ENCODE measurements at places on chromosomes 5 and 9.

DNA sequence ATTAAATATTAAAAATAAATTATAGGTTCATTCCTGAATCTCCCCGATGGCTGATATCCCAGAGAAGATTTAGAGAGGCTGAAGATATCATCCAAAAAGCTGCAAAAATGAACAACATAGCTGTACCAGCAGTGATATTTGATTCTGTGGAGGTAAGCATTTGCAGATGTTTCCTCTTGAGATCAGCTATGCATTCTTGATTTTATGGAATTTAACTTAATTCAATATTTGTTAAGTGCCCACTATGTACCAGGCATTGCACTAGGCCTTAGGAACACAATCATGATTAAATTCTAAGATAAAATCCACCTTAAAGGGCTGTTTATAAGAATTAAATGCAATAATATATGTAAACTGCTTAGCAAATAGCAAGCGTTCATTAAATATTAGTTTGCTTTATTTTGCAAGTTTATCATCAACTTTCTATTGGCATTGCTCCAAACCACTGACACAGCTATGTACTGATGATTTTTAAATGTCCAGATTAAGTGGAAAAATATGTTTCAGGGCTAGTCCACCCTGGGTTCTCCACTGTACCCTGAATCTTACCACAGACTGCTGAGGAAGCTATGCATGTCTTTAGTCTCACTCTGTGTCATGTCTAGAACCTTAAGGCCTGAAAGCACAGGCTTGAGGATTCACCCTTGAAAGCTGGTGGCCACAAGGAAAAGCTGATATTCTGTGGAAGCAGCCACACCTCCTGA is 33.2 kb downstream of the SLC22A4 start:
- no peak for DNase-seq

DNA sequence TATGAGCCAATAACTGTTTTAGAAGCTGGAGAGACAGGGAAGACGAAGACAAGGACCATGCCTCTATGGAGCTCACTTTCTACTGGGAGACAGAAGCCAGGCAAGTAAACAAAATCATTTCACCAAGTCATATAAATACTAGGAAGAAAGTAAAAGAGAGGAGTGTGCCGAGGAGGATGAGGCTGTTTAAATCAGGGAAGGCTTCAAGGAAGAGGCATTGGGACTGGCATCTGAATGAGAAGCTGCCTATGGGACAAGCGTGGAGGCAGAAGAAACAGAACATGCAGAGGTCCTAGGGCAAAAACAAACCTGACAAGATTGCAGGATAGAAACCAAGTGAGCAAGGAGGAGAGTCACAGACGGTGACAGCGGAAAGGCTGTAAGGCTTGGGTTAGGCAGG is 68.1 kb upstream of the CPLX2 start:
- DNase-seq = no peak

- no peak for DNase-seq
Measured at GRCh38 chr9:93096131-93096802, at the start of gene CARD19. Gene CARD19 (plus strand): TSS chr9:93096217. CDS start chr9:93096346, 129 bp downstream.

GRCh38 chr5:147901599-147902039 is 4.7 kb downstream of the C5orf46 start:
- no peak for DNase-seq

- DNase-seq = no peak
Measured at GRCh38 chr5:171795381-171795780, 9.8 kb downstream of the SMIM23 start.

GRCh38 chr5:152864991-152865390 is 459.9 kb upstream of the NMUR2 start:
- no peak for DNase-seq

DNA sequence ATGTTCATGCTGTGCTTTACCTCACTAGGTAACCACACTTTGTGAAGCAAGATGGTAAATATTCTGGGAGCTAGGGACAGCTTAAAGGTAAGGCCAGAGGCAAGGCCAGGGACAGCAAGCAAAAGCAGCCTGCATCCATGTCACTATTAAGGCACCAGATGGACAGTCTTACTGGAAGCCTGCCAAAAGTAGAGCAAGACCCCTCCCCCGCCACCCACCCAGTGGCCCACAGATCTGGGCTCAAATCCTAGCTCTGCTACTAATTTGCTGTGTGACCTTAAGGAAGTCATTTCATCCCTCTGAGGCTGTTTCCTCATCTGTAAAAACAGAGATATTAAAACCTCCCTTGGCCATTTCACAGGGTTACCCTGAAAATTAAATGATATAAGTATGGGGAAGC is 13.2 kb upstream of the ERMP1 start:
- DNase-seq = no peak

DNA sequence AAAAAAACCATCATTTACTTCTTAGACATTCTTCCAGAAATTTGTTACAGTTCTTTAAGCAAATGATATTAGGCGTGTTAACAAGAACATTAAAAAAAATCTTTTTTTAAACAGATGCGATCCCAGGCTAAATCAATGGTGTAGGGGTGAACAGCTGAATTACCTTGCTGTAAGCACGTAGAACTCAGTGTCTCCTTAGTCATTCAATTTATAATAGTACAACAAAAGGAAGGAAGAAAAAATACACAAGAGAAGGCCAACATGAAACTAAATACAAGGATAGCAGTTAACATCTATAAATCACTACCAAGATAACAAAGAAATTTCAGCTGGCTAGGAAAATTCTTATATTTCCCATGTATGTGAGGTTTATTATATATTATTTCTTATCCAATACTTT is 35.4 kb downstream of the AGXT2 start:
- no peak for DNase-seq

DNA sequence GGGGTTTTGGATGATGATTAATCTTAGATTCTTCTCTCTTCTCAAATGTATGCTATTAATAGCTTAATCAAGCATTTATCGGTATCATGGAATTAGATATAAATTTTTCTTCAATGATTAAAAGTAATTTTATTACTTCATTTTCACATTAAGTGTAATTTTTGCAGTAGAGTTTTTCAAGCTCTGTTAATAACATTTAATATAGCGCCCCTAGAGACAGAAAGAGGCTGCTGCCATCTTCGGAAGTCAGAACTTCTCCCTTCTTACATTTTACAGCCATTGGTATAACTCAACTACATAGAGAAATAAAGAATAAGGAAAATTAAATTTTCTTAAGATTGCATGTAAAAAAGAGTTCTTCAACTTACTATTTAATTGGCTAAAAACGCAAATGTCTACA is 540.3 kb downstream of the GABRG2 start:
- no peak for DNase-seq

GRCh38 chr5:8683496-8683895 is 814.5 kb downstream of the MTRR start:
- DNase-seq = no peak

DNA sequence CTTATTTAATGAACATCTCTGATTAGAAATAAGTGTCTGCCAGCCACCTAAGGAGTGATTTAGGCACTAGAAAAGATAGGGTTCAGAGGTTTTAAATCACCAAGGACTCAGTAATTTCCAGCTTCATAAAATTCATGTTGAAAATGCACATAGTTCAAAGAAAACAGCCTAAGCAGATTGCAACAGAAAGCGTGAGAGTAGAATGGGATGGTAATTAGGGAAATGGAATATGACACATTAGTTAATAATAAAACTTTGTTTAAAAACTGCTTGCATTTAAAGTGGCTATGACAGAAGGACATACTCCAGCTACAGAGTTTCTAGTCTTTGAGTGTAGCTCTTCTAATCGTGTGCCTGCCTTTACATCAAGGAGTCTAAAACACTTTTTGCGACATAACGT is 490.8 kb downstream of the TLE4 start:
- no peak for DNase-seq

DNA sequence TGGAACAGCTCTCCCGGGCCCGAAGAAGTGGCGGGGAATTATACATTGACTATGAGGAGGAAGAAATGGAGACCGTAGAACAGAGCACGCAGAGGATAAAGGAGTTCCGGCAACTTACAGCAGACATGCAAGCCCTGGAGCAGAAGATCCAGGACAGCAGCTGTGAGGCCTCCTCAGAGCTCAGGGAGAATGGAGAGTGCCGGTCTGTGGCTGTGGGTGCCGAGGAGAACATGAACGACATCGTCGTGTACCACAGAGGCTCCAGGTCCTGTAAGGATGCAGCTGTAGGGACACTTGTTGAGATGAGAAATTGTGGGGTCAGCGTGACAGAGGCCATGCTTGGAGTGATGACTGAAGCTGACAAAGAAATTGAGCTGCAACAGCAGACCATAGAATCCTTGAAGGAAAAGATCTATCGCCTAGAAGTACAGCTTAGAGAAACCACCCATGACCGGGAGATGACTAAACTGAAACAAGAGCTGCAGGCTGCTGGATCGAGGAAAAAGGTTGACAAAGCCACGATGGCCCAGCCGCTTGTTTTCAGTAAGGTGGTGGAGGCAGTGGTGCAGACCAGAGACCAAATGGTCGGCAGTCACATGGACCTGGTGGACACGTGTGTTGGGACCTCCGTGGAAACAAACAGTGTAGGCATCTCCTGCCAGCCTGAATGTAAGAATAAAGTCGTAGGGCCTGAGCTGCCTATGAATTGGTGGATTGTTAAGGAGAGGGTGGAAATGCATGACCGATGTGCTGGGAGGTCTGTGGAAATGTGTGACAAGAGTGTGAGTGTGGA is 129.5 kb upstream of the DMRT1 start:
- no peak for DNase-seq

DNA sequence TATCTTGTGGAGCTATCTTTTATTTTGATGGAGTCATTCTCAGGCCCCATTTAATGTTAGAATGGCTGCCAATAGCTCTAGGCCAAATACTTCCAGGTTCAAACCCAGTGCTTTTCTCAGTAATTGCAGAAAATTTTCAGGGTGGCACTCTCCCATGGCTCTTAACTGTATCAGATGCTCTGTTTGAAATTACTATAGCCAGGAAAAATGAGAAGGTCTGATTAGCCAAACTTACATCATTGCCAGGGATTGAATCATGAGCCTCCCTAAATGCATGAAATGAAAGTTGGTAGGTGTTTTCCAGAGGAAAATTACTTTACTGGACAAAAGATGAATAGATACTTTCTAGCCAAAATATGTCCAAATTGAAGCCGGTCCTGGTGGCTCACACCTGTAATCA is 404.8 kb downstream of the MAT2B start:
- DNase-seq = no peak

GRCh38 chr5:150052226-150052955 is 34.0 kb downstream of the CSF1R start:
- no peak for DNase-seq

- no peak for DNase-seq
Measured at GRCh38 chr9:111131211-111131610, 92.9 kb upstream of the LPAR1 start.

DNA sequence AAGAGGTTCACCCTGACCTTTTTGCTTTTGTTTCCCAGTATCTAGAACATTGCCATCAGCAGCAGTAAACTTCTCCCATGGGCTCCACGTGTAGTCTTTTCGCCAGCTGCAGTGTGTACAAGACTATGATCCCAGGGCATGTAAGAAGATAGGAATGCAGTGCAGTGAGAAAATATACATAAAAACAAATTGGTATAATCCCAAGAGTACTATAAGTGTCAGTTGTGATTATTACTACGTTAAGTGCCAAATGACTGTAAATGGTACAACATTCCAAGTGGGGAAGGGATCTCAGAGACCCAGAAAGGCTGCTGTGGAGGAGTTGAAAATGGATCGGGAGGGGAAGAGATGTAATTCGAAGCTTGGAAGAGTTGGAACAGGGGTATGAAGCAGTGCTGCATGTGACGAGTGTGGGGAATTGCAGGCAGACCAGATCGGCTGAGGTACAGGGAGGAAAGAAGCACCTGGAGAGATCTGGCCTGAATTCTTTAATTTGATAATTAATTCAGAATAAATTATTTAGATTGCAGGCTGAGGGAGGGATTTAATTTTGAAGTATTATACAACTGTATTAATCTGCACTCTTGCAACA is 95.1 kb downstream of the FBXL7 start:
- DNase-seq = no peak

- no peak for DNase-seq
Measured at GRCh38 chr5:173547579-173547978, 68.9 kb downstream of the BOD1 start.

DNA sequence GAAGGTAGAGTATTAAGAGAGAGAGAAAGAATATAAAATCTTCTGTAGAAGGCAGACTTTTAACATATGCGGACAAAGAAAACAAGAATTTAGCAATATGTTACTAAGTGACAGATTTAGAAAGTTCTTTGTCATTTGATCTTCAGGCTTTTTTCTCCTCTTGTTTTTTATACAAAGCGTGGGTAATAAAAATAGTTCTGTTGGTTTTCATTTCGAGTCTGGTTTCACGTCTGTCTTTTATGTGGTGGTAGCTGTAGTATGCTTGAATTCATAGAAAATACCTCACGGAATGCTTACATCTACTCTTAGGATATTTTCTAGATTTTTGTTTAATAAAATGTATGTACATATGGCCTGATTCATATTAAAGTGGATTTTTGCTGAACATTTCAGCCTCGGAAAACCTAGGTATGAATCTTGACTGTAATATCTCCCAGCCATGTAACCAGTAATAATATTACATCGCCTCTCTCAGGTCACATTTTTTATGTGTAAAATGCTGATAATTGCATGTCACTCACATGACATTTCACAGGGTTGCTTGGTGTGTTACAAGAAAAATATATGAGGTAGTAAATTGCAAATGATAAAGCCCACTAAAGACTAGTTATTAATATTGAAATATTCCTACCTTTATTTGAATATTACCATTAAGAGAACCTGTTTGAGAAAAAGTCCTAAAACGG is 72.5 kb upstream of the TAF11L2 start:
- no peak for DNase-seq

DNA sequence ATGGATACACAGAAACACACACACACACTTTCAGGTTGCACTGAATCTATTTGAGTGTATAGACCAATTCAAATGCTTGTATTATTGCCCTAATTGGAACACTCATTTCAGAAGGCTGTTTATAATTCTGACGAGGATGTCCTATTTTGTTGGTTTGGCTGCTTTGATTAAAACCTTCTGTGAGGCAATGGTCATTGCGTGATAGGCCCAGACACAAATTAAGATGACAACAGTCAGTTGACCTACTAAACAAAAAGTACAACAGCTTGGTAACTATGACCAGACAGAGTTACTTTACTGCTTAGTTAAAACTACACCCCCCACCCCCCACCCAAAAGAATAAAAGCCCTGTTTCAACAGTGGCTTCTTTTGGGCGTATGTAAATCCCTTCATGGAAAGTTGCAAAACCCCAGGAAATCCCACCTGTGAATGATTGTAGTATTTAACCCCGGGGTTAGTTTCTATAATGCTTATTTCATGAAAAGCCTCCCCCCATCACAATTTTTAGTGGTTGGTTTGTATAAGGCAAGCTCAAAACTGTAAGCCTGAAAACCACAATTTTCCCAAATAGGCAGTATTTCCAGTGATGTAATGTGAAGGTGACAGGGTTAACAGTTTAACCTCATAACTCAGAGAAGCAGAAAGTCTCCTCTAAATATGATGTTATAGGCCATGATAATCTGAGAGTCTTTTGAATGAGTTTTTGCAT is 340.8 kb downstream of the FGF10 start:
- DNase-seq = no peak

GRCh38 chr5:133967698-133968203 is 674 bp downstream of the C5orf15 start:
- DNase-seq = no peak

DNA sequence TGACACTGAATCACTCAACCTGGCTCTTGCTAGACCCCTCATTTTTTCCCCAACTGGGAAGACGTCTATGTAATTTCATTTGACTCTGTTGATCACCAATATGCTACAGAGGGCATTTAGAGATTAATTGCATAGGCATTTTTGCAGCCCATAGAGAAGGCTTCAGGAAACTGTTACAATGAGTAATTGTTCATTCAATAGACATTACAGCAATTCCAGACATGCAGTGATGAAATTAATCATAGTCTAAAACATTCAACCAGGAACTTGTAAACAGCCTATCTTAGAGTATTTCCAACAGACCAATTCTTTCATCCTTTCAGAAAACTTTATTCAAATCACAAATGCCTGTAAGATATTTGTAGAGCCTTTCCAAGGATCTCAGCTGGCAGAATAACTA is 122.3 kb downstream of the MARCHF11 start:
- DNase-seq = no peak
